ENCODE measurements at places on chromosomes 2 and 18.
A peak's percentile ranks its signal among the peaks of the same experiment; 100 is the strongest.

- no peak for DNase-seq
These were observed 1.7 kb downstream of the CYTIP start for GRCh38 chr2:157442191-157442590.

GRCh38 chr2:68548396-68548795 lies 81.0 kb downstream of the APLF start:
- no peak for DNase-seq

- peak; percentile 29 for DNase-seq
These were observed at the start of gene SCN3A for GRCh38 chr2:165203689-165204559. Gene SCN3A, minus strand, starts transcription at chr2:165204050. Its CDS starts 27,656 bp downstream, at chr2:165176394.

GRCh38 chr2:30422444-30423040 lies 24.5 kb upstream of the LCLAT1 start:
- peak; percentile 87 for DNase-seq

DNA sequence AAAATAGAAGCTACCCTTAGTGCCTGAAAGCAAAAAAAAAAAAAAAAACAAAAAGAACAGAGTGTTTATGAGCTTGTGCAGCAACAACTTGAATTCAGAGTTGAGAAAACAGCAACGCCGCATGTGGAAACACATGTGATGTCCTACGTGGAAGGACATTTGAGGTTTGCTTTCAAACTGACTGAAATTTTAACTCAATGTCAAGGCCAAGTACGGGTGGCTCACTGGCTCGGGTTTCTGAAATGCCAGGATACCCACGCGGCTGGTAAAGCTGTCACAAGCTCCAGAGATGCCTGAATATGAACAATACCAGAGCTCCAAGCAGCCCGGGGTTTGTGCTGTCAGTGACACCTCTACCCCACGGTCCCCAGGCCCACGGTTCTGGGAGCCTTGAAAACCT lies 72.2 kb upstream of the THOC1 start:
- no peak for DNase-seq

- no peak for DNase-seq
These were observed 78.6 kb downstream of the BARD1 start for GRCh38 chr2:214730800-214731407.

- DNase-seq, result peak; percentile 95
These were observed 36.4 kb upstream of the FOSL2 start for GRCh38 chr2:28356095-28356911.

GRCh38 chr2:226185616-226186211 lies 613.9 kb downstream of the IRS1 start:
- no peak for DNase-seq

DNA sequence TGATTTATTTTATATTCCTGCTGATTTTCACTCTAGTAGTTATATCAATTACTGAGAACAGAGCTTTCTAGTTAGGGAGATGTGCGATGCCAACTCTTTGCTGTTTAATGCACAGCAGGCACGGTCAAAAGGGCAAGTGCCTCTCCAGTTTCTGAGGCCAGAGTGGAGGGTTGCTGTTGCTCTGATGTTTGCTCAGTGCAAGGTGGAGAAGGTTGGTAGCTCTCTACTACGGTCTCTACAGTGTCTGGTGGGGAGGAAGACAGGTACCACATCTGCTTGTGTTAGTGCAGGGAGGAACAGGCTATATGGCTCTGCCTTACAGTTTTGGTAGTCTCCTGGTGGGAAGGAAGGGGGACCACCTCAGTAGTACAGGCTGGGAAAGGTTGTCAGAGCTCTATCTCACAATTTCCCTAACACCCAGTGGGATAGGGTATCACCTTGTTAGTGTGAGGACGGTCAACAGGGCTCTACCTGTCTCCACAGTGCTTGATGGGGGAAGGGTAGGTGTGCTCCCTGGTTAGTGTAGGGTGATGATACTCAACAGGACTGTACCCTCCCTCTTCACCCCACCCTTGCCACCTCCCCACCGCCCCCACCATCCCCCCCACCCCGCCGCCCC lies 85.9 kb downstream of the FANCL start:
- no peak for DNase-seq

DNA sequence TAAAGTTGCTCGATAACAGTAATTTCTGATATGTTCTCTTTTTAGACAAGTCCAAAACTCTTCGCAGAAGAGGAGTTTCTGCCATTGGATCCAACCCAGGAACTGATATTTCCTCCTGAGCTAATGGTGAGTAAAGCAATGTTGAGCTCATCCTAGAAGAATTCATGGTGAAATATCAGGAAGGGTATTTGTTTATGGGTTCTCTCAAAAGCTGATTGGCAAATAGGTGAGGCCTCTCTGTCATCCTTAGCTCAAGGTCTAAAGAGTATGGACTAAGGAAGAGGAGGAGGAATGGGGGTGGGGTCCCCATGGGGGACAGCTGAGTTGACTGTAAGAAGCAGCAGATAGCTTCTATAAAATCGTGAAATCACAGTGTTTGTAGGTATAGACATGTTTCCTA lies 18.2 kb downstream of the AOX1 start:
- no peak for DNase-seq

DNA sequence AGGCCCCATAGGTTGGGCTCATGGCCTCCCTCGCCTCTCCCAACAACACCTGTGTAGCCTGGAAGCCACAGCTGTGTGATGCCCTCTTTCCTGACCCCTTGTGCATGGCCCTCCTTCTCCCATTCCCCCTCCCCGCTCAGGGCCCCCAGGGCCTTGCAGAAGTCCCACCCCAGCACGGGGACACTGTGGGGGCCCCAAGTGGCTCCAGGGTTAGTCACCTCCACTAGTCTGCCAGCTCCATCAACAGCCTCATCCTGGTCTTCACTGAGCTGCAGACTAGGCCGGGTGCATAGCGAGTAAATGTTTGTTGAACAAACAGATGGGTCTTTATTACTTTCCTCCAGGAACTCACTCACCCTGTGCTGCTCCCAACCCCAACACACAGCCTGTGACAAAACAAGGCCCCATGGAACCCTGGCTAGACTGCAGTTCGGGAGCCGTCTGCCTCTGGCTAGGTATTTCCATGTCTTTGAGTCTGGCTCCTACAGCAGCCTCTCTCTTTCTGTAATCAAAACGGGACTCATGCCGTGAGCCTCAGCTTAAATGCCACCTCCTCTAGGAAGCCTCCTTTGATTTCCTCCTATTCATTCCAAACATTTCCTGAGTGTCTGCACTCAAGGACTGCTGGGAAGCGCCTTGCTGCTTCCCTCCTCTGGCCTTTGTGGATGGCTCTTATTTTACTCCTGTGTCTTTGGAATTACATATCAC lies 109.9 kb upstream of the ID2 start:
- DNase-seq, result no peak

- peak; percentile 41 for DNase-seq
These were observed 14.1 kb upstream of the MEX3C start for GRCh38 chr18:51211552-51211951.

- DNase-seq, result no peak
These were observed 191.7 kb upstream of the HAAO start for GRCh38 chr2:42984081-42984480.

GRCh38 chr2:71689968-71690834 lies 236.8 kb downstream of the DYSF start:
- no peak for DNase-seq

DNA sequence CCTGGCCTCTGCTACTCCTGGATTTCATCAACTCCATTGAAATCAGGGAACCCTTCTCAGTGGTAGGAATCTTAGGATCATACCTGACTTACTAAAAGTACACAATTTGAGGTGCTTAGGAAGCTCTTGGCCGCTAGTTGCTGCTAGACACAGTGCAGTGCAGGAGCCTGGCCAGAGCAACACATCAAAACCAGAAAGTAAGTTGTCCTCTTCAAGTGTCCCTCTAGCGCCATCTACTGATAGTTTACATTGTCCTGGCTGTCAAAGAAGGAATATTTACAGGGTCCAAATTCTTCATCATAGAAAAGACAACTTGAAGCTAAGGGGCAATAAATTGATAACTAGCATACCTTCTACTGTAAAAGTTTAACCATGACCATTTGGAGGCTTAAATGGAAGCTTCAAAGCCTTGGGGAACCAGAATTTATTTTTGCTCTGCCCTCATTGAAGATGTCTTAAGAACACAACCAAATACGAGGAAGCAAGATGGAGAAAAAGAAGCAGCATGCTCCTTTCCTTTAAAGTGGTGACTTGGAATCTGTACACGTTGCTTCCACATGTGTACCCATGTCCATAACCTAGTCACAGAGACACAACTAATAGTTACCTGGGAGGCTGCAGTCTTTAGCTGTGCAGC lies 889.1 kb upstream of the GCFC2 start:
- peak; percentile 58 for DNase-seq

DNA sequence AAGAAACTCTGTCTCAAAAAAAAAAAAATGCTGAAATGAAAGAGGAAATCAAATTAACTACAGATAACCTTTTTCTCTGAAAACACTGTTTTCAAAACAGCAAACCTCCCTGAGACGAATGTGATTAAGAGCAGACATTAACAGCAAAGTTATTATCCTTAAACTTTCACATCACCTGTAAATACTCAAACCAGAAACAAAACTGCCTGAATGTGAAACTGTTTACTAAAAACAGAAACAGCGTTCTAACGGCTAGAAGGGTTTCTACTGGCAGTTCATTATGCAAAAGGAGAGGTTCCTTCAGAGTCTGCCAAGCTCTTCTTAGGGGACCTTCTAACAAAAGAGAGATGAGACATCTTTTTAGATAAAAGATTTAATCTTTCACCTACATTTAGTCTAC lies 45.9 kb downstream of the PNO1 start:
- no peak for DNase-seq

- DNase-seq, result no peak
These were observed 56.9 kb upstream of the HAAO start for GRCh38 chr2:42849311-42849710.

GRCh38 chr2:99825630-99826029 lies 316.8 kb downstream of the AFF3 start:
- no peak for DNase-seq

DNA sequence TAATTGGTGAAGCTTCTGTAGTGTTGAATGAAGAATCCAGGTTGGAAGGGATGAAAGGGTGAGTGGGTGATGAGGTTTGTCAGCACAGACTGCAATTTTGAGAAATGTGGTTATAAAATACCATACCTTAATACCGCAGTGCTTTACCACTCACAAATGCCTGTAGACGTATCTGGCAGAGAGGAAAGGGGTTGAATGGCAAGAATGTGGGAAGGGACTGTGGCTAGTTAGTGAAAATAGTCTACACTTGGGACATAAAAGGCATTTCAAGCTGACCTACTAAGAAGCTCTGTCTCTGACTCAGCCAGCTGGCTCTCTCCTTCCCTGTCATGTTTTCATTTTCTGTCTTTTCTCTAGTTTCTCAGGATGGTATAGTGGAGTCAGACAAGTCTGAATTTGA lies 25.1 kb downstream of the CDK15 start:
- no peak for DNase-seq

GRCh38 chr2:24783641-24784040 lies 9.6 kb downstream of the PTRHD1 start:
- DNase-seq, result no peak

DNA sequence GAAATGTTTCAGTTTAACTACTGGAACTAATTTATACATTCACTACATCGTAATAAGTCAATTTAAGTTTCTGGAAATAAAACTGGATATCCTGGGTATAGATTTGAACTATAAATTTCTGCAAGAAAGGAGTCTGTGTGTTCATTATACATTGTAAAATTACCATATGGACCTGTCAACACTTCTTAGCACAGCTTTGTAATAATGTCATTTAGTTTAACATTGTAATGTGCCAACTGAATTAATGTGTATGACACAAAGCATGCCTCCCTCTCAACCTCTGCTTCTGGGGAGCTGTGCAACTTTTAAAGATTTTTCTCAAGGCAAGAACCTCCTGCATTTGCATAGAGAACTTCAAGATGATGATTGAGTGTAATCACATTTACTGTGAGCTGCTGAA lies 213.7 kb upstream of the GALNT5 start:
- DNase-seq, result no peak

GRCh38 chr2:55047677-55048299 lies 2.5 kb downstream of the RTN4 start:
- peak; percentile 61 for DNase-seq

GRCh38 chr18:11183637-11184036 lies 34.3 kb upstream of the PIEZO2 start:
- no peak for DNase-seq

- no peak for DNase-seq
These were observed 52.0 kb downstream of the XDH start for GRCh38 chr2:31362581-31362980.

DNA sequence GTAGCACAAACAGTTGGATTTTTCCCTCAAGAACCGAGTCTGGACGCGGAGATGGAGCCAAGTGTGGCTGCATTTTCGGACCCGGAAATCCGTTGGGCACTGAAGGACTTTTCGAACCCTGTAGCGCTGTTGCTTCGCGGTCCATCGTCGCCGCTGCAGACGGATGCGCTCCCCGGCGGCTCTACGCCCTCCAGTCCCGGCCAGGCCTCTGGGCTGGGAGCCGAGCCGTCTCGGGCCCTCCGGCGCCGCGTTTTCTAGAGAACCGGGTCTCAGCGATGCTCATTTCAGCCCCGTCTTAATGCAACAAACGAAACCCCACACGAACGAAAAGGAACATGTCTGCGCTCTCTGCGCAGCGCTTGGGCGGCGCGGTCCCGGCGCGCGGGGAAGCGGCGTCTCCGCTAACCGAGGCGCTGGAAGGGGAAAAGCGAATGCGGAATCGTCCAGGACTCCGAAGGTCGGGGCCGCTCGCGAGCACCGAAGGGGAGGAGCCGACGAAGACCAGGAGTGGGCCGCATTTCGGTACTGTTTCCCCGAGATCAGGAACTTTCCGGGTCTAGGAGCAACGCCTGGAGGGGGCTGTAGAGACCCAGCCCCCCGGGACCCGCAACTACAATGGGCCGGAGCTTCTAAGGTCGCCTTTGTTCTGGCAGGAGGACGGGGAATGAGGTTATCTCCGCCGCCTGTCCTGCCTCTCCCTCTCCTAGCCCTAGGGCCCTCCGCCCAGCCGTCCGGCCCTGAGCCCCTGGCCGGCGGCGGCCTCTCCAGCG lies 3.2 kb downstream of the EMX1 start:
- no peak for DNase-seq

DNA sequence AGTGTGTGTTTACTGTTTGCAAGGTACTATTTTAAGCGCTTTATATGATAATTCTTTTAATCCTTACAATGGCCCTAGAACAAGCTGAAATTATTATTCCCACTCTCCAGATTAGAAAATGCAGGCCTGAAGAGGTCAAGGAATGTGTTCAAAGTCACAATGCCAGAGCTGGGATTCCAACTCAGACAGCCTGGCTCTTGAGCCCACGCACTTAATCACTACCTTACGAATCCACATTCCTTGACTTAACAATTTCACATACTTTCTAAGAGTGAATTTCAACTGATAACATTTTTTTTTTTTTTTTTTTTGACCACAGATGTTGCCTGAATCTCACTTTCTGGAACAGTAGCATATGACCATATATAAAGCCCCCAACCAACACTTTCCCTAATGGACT lies 400.3 kb downstream of the NCKAP5 start:
- DNase-seq, result no peak

DNA sequence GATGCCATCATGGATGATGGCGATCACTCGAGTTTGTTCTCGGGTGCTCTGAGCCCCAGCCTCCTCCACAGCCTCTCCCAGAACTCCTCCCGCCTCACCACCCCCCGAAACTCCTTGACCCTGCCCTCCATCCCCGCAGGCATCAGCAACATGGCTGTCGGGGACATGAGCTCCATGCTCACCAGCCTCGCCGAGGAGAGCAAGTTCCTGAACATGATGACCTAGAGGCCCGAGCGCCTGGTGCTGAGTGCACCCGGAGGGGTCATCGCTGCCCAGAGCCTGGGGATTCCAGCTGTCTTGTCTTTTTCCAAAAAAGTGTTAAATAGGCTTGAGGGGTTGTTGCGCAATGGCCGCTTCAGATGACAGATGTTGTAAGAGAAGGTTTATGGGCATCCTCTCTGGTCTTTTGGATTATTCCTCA lies 254.8 kb downstream of the GLI2 start:
- DNase-seq, result no peak

Measured in erythroblast (primary cell).